ENCODE measurements at places on chromosomes 7 and 10.

DNA sequence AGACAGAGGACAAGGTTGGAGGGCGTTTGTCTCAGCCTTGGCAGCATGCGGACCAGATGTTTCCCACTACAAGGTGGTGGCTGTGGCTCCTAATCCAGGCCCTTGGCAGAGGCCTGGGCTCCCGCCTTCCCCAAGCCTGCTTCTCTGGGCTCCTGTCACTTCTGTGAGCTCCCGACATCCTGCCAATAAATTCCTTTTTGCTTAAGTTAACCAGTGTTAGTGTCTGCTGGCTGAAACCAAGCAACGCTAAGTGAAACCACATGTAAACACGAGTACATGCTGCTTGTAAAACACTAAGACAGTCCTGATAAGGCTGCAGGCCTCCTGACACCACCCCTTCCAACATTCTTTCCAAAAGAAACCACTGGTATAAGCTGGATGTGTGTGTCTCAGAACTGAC, 263.6 kb upstream of the ZMIZ1 start:
- no peaks in the 10 kb centered on the region for H3K27me3 ChIP-seq
- no peaks in the 10 kb centered on the region for H3K4me1 ChIP-seq
- no peak for DNase-seq
- H3K27ac ChIP-seq, result no peak overlapping the region

DNA sequence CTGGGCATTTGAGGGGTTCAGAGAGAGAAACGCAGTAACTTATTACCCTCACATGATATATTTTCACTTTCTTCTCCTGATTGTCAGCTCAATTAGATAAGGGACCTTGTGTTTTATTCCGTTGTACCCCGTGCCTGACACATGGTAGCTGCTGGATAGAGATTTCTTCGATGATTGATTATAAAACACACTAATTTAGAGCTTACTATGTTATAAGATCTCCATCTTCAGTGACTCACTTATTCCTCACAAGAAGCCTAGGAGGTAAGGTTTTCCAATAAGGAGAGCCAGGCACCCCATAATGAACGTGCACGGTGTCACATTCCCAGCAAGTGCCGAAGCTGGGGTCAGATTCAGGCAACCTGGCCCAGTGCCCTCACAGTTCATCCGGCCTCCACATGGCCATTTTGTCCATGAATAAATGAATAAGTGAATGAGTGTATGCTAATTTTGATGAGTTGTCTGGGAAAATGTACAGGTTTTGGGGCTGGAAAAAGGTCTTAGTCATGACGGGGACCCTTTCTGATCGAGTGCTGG, 138.1 kb upstream of the CDCA7L start:
- no peaks in the 10 kb centered on the region for H3K36me3 ChIP-seq
- peak overlapping the region; percentile 59 for H3K4me3 ChIP-seq
- no peak overlapping the region for H3K27ac ChIP-seq
- no peak for DNase-seq
- H3K27me3 ChIP-seq, result no peaks in the 10 kb centered on the region
- peaks cover 4% of the 10 kb centered on the region for H3K4me1 ChIP-seq

GRCh38 chr10:85864868-85865526, 501.6 kb downstream of the GRID1 start:
- no peak overlapping the region for H3K4me3 ChIP-seq
- H3K27ac ChIP-seq, result no peak overlapping the region
- H3K4me1 ChIP-seq, result no peaks in the 10 kb centered on the region
- H3K27me3 ChIP-seq, result no peaks in the 10 kb centered on the region
- DNase-seq, result no peak

GRCh38 chr7:18855796-18856195, 261.6 kb downstream of the TWIST1 start:
- no peak overlapping the region for H3K4me3 ChIP-seq
- H3K4me1 ChIP-seq, result no peaks in the 10 kb centered on the region
- H3K27me3 ChIP-seq, result no peaks in the 10 kb centered on the region
- no peaks in the 10 kb centered on the region for H3K36me3 ChIP-seq

DNA sequence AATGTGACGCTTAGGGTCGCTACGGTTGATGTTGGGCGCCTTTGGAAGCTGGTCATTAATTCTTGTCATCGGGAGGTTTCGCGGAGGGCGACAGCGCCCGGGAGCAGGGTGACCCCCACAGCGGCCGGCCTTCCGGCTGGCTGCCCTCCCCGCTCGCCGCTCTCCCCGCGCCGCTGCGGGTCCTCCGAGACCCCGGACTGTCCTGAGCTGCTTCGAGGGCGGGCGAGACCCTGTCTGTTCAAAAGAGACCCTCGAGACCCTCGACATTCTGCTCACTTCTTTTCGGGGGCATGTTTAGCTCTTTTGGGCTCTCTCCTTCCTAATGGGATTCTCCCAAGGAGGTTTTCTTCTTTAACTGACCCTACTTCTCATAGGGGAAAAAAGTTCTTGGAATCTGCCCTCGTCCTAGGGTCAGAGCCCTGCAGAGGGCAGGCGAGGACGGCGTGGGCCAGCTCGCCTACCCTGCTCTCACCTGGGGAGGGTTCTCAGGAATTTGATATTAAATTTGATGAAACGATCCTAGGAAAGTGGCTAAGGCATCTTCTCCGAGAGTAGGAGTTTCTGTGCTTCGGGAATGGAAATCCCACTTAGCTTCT, 257.0 kb downstream of the OTUD1 start:
- no peak overlapping the region for H3K4me3 ChIP-seq
- DNase-seq, result no peak
- no peaks in the 10 kb centered on the region for H3K36me3 ChIP-seq
- no peak overlapping the region for H3K27ac ChIP-seq

- H3K4me3 ChIP-seq, result no peak overlapping the region
- no peaks in the 10 kb centered on the region for H3K36me3 ChIP-seq
- H3K27me3 ChIP-seq, result no peaks in the 10 kb centered on the region
- no peak overlapping the region for H3K27ac ChIP-seq
Measured at GRCh38 chr7:24769014-24769830, 12.0 kb upstream of the GSDME start.

GRCh38 chr7:139762886-139763285, 14.9 kb downstream of the HIPK2 start:
- H3K27me3 ChIP-seq, result no peaks in the 10 kb centered on the region
- no peak overlapping the region for H3K27ac ChIP-seq
- H3K36me3 ChIP-seq, result no peaks in the 10 kb centered on the region
- no peak overlapping the region for H3K4me3 ChIP-seq

- no peaks in the 10 kb centered on the region for H3K4me1 ChIP-seq
- H3K36me3 ChIP-seq, result no peaks in the 10 kb centered on the region
- H3K27ac ChIP-seq, result no peak overlapping the region
- peak; percentile 15 for DNase-seq
- no peak overlapping the region for H3K4me3 ChIP-seq
- no peaks in the 10 kb centered on the region for H3K27me3 ChIP-seq
Measured at GRCh38 chr7:11427686-11428273, 404.2 kb downstream of the THSD7A start.

GRCh38 chr10:93482145-93482834, at the start of gene MYOF:
TSS of gene MYOF (minus strand) at chr10:93482334. CDS start at chr10:93482194, 140 bp downstream.
- peaks cover 26% of the 10 kb centered on the region for H3K27me3 ChIP-seq
- H3K36me3 ChIP-seq, result no peaks in the 10 kb centered on the region
- DNase-seq, result peak; percentile 36
- peak within 1 kb of the TSS; percentile 64 for H3K27ac ChIP-seq
- peaks cover 4% of the 10 kb centered on the region for H3K4me1 ChIP-seq

GRCh38 chr10:35876248-35876647, 234.2 kb upstream of the FZD8 start:
- no peaks in the 10 kb centered on the region for H3K36me3 ChIP-seq
- DNase-seq, result no peak
- no peaks in the 10 kb centered on the region for H3K27me3 ChIP-seq
- no peak overlapping the region for H3K4me3 ChIP-seq
- no peak overlapping the region for H3K27ac ChIP-seq

- DNase-seq, result no peak
- no peak overlapping the region for H3K27ac ChIP-seq
- no peaks in the 10 kb centered on the region for H3K36me3 ChIP-seq
- H3K27me3 ChIP-seq, result no peaks in the 10 kb centered on the region
Measured at GRCh38 chr10:36779238-36779846, 346.1 kb upstream of the ANKRD30A start.

GRCh38 chr10:3661271-3661670, 123.7 kb downstream of the KLF6 start:
- peaks cover 3% of the 10 kb centered on the region for H3K4me1 ChIP-seq
- no peak for DNase-seq
- no peak overlapping the region for H3K4me3 ChIP-seq
- H3K36me3 ChIP-seq, result no peaks in the 10 kb centered on the region
- H3K27me3 ChIP-seq, result no peaks in the 10 kb centered on the region

DNA sequence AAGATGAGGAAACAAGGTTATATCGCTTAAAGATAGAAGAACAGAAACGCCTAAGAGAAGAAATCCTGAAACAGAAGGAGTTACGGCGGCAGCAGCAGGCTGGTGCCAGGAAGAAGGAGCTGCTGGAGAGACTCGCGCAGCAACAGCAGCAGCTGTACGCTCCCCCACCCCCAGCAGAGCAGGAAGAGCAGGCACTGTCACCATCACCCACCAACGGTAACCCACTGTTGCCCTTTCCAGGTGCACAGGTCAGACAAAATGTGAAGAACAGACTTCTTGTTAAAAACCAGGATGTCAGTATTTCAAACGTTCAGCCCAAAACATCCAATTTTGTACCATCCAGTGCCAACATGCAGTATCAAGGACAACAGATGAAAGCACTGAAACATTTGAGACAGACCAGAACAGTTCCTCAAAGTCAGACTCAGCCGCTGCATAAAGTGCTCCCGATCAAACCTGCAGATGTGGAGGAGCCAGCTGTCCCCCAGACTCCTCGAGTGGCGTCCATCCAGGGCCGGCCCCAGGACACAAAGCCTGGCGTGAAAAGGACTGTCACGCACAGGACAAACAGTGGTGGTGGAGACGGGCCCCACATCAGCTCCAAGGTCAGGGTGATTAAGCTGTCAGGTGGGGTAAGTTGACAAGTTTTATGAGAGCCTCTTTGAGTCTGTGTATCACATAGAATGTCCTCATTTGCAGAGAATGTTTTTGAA, 67.1 kb downstream of the SHH start:
- DNase-seq, result peak; percentile 79
- H3K4me1 ChIP-seq, result peaks cover 47% of the 10 kb centered on the region
- H3K36me3 ChIP-seq, result peaks cover 73% of the 10 kb centered on the region
- H3K27ac ChIP-seq, result peak overlapping the region; percentile 98
- peak overlapping the region; percentile 45 for H3K4me3 ChIP-seq
- H3K27me3 ChIP-seq, result no peaks in the 10 kb centered on the region

DNA sequence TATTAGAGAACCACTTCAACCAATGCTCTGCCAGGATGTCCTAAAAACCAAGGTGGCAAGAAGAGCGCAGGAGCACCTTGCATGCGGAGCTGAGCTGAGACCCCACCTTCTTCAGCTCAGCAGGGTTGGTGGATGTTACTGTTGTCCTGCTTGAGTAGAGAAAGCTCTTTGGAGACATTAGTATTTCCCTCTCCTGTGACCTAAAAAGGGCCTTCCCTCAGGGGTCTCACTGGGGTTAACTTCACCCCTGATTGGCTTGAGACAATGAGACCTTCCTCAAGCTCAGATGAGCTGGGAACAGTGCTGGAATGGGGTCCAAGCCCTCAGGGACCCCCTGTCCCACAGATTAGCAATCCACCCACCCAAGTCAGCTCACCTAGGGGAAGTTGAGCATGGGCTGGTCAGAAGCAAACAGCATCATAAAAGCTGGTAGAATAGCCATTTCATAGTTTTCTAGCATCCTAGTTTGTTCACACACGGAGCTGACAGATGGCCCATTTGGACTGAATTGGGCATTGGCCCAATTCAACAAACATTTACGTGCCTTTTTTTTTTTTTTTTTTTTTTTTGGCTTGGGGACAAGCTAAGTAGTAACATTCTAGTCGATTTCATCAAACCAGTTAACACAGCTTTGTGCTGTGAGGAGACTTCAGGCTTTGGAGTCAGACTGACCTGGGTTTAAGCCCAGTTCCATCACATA, 100.6 kb upstream of the HABP2 start:
- H3K27ac ChIP-seq, result no peak overlapping the region
- DNase-seq, result no peak
- H3K4me1 ChIP-seq, result no peaks in the 10 kb centered on the region
- H3K36me3 ChIP-seq, result no peaks in the 10 kb centered on the region
- H3K4me3 ChIP-seq, result no peak overlapping the region

GRCh38 chr7:107016312-107016711, 28.2 kb upstream of the PRKAR2B start:
- H3K27me3 ChIP-seq, result no peaks in the 10 kb centered on the region
- no peaks in the 10 kb centered on the region for H3K4me1 ChIP-seq
- no peaks in the 10 kb centered on the region for H3K36me3 ChIP-seq
- no peak overlapping the region for H3K4me3 ChIP-seq

- DNase-seq, result no peak
- H3K27me3 ChIP-seq, result peaks cover 60% of the 10 kb centered on the region
- no peak overlapping the region for H3K27ac ChIP-seq
- H3K4me1 ChIP-seq, result peaks cover 13% of the 10 kb centered on the region
Measured at GRCh38 chr10:117218654-117219053, 21.4 kb downstream of the KCNK18 start.

GRCh38 chr7:50981743-50982142, 199.0 kb upstream of the GRB10 start:
- no peak overlapping the region for H3K4me3 ChIP-seq
- H3K4me1 ChIP-seq, result no peaks in the 10 kb centered on the region
- H3K27ac ChIP-seq, result no peak overlapping the region
- no peak for DNase-seq
- no peaks in the 10 kb centered on the region for H3K36me3 ChIP-seq

DNA sequence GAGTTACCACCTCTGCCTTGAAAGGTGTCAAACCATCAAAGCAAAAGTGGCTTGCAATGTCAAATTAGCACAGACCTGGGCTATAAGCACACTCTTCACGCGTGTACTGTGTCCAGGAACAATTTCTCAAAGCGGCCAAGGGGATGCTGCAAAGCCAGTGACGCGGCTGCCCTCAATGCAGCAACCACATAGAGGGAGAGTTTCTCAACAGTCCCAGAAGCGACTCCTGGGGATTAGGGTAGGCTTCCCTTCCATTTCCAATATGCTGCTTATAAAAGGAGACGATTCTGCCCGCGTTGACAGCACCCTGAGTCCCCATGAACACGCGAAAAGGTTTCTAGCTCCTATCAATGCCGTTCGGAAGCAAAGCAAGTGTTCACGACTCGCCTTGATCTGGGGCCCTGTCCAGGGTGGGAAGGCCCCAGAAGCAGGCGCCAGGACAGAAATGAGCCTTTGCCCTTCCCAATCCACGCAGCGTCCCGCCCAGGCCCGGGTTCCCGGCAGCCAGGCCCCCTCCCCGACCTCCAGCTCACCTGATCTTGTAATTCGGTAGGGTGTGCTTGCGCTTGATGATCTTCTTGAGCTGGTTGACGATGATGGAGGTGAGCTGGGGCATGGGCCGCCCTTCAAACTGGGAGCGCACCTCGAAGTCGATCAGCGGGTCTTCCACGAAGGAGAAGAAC, 1.3 kb downstream of the PDZD8 start:
- H3K4me1 ChIP-seq, result peaks cover 9% of the 10 kb centered on the region
- no peak overlapping the region for H3K27ac ChIP-seq
- no peaks in the 10 kb centered on the region for H3K36me3 ChIP-seq
- peak overlapping the region; percentile 98 for H3K4me3 ChIP-seq

All from thymus (tissue), 14 donors.